ENCODE measurements at places on chromosomes 16 and 17.

DNA sequence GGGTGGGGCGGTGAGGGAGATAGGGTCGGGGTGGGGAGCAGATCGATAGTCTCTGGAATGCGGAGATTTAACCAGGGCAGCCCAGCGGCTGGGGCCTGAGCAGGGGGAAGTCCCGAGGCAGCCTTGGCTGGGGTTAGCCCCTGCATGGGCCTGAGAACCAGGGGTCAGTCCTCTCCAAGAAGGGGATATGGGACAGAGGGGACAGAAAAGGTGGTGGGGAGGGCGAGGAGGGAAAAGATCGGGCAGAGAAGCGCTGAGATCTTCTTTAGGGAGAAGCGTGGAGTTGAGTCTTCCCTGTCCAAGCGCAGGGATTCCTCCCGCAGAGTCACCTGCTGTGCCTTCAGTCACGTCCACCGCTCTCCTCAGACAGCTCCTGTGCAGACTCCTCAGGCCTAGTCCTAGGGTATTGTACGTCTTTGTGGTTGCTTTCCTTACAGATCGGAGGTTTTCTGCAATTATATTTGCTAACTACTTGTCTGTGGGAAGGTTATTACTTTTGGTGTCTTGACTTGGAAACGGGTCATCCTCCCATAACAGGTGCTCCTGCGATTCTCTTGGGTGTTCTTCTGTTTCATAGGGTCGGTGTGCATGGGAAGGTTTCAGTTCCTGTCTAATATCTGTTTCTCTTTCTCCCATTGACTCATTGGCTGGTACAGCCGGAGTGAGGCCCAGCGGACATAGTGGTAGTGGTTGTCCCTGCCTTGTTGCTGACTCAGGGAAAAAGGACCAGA lies 952 bp downstream of the CD300A start:
- DNase-seq = no peak

GRCh38 chr16:77376358-77376757 lies 58.5 kb downstream of the ADAMTS18 start:
- DNase-seq = no peak

DNA sequence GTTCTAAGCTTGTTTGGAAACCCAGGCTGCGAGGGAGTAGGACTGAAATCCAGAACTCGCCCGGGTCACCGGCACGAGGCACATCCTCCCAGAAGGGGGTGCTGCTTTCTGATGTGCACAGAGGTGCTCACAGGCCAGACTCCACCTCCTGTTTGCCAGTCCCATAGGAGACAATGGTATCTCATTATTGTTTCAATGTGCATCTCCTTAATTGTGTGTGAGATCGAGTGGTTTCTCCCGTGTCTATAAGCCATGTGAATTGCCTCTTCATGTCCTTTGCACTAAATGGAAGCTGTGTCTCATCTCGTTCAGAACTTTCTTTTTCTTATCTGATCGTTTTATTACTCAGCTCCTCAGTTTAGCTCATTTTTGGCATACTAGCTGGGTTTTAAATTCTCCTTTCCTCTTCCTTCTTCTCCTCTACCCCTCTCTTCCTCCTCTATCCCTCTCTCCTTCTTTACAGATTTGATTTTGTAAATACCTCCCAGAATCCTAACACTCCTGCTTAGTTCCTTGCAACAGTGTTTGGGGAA lies 32.1 kb upstream of the PRKCB start:
- DNase-seq = peak; percentile 58

DNA sequence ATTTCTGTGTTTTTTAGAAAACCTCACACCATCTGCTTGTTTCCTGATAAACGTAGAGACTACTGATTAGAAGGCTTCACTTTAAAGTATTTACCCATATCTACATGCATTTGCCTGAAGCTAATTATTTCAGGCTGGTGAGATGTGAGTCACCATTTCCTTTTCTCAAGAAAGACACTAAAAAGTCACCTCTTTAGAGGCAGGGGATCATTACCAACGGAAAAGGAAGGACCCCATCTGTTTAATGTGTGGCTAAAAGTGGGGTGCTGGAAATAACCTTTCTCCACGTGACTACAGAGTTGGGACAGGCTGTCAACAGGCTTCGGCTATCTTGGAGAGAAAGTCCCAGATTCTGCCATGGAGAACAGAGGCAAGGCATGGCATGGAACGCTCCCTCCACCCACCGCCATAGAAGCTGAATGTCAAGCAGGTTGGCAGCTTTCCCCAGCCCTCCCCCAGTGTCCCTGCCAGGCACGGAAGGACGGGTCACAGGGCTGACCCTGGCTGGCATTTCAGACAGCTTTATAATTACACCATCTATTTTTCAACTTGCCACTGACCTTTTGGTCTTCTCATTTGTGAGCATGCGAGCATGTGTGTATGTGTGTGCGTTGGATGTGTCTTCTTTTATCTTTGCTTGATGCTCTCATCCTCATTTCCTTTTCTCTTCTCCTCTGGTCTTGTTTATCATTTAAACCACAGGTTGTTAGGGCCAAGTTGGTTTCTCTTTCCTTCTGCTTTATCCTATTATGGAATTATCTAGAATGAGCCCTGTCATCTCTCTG lies 157.0 kb downstream of the CPPED1 start:
- no peak for DNase-seq

DNA sequence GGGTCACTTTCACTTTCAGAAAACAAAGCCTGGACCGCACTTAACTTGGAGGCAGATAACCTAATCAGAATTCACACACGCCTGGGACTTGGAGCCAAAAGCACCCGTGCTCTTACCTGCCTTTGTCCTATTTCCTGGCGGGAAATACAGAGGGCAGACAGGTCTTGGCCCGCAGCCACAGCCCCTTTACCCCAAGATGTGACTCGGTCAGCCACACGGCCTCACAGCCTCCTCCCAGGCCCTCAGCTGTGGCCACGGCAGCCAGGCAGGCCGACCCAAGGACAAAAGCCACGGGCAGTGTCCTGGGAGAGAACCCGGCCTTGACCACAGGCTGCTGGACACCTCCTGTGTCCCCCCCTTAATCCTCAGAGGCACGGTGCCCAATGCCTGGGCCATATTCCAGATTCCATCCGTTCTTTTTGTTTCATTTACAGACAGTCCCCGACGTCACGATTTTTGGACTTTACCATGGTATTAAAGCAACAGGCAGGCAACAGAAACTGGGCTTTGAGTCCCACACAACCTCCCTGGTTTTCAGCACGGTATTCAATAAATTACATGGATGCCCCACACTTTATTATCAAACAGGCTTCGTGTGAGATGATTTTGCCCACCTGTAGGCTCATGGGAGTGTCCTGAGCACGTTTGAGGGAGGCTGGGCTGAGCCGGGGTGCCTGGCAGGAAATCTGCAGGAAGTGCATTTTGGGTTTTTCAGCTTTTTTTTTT lies 30.1 kb upstream of the GAA start:
- no peak for DNase-seq

- peak; percentile 64 for DNase-seq
These were observed 44.9 kb downstream of the PRSS54 start for GRCh38 chr16:58249780-58250478.

GRCh38 chr16:21638573-21638975 lies 13.8 kb downstream of the IGSF6 start:
- DNase-seq = no peak

- no peak for DNase-seq
These were observed 58.0 kb upstream of the GSE1 start for GRCh38 chr16:85554889-85555718.

- no peak for DNase-seq
These were observed 597.9 kb downstream of the KCNJ2 start for GRCh38 chr17:70767102-70767701.

GRCh38 chr17:80968602-80969029 lies 23.0 kb upstream of the CHMP6 start:
- DNase-seq = no peak

GRCh38 chr16:3458852-3459361 lies 15.4 kb downstream of the NAA60 start:
- DNase-seq = no peak

- DNase-seq = no peak
These were observed 533.2 kb downstream of the XYLT1 start for GRCh38 chr16:16937576-16937975.

Data from stimulated activated CD8-positive, alpha-beta memory T cell treated with anti-CD3 and anti-CD28 coated beads, Interleukin-15, amount 100 ng/mL, for 1 hour (primary cell).